ENCODE measurements at places on chromosomes 7 and 10.

DNA sequence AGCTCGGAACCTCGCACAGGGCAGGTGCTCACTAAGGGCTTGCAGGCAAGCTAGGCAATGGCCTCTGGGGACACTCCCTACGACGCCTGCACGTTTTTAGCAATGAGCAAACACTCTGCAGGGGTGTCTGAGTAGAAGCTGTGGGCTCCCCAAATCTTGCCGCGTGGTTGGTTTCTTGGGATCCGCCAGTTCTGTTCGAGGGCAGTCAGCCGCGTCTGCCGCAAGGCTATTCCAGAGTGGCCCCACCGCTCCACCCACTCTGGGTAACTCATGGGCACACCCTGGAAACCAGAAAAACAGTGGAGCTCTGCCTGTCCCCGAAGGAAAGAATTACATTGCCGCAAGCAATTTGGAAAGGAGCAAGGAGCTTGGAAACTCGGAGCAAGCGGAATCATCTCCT lies 189.3 kb upstream of the LYZL2 start:
- no peak for DNase-seq

DNA sequence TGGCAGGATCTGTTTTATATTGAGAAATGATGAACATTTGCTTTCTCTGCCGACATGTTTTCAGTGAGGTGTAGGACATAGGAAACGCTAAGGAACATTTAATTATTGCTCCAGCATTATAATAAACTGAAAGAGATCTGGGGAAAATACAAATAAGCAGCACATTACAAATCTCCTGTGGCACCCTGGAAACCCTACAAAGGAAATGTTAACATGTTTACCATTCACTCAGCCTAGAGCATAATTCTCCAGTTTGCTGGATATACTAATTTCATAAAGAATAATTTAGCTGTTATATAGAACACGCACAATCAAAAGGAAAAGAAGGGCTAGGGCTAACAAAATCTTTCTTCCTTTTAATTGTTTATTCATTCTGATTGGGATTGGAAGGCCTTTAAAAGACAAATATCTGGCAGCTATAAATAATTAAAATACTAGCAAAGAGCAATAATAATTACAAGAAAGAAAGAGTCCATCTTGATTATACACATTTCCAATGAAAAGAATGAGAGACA lies 299.4 kb downstream of the CRPPA start:
- DNase-seq, result no peak

DNA sequence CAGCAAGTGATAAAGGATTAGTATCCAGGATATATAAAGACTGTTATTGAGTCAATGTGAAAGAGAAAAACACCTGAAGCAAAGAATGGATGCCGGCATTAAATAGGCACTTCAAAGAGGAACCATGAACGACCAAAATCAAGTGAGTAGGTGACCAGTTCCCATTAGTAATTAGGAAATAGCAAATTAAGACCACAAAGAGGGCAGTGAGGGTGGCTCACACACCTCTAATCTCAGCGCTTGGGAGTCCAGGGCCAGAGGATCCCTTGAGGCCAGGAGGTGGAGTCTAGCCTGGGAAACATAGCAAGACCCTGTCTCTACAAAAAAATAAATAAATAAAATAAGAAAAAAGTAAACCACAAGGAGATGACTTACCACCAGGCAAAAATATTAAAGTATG lies 1.5 kb upstream of the ANTXRL start:
- no peak for DNase-seq

- DNase-seq, result no peak
These were observed 822 bp downstream of the SAMD9L start for GRCh38 chr7:93147363-93147762.

GRCh38 chr10:10434312-10434711 lies 583.4 kb upstream of the CELF2 start:
- DNase-seq, result no peak

DNA sequence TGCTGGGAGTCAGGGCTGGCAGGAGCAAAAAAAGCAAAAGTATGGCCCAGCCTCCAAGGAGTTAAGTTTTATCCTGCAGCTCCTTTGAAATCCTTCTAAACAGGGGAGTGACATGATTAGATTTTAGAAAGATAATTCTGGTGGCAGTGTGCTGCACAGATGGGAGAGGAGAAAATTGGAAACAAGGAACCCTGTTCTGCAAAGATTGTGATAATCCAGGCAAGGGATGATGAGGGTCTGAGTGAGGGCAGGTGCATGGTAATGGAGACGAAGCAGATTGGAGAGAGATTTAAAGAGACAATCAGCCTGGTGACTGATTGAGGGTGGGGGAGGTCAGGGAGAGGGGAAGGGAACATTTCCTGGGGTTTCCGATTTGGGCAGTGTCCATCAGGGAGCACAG lies 444.7 kb upstream of the PODXL start:
- DNase-seq, result no peak

GRCh38 chr10:88490231-88490980 lies 92.7 kb downstream of the RNLS start:
- DNase-seq, result no peak

GRCh38 chr10:129476431-129476830 lies 9.4 kb downstream of the MGMT start:
- no peak for DNase-seq

- no peak for DNase-seq
These were observed 2.0 kb downstream of the CALY start for GRCh38 chr10:133334503-133335245.

- no peak for DNase-seq
These were observed 113.8 kb upstream of the GLI3 start for GRCh38 chr7:42350801-42351200.

GRCh38 chr10:62063795-62064472 lies 162.4 kb downstream of the ARID5B start:
- DNase-seq, result no peak

DNA sequence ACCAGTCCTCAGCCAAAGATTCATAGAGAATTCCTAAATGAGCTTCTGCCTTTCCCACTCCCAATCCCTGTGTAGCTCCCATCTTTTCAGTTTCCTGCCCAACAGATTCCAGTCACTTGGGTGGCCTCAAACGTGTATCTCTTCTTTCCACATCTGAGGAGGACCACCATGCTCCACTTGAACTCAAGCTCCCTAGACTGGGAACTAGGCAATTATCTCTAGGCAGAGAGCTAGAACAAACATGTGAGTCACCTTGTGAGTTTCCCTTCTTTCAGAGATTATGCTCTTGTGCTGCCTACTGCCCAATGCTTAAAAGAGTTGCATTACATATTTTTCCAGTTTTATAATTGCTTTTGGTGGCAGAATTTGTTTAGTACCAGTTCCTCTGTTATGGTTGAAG lies 178.0 kb downstream of the MDFIC start:
- DNase-seq, result no peak

GRCh38 chr10:121168545-121169216 lies 317.5 kb downstream of the WDR11 start:
- DNase-seq, result no peak

DNA sequence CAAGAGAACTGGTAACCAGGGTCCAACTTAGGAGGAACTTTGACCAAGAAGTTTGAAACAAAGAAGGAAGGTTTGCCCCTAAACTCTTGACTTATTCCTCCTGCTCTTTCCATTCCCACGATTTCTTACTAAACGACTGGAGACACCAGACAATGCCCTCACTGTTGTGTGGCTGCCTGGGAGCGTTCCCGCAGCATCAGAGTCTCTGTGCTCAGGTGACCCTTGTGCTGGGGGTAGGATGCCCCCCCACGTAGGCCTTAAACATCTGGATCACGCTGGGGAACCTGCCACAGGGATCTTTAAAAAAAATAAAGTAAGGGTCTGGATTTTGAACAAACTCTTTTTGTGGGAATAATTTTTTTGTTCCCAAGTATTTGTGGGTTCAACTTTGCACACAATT lies 30.1 kb upstream of the CTBP2 start:
- DNase-seq, result no peak

- DNase-seq, result no peak
These were observed 3.7 kb downstream of the PGAM2 start for GRCh38 chr7:44061645-44062179.

DNA sequence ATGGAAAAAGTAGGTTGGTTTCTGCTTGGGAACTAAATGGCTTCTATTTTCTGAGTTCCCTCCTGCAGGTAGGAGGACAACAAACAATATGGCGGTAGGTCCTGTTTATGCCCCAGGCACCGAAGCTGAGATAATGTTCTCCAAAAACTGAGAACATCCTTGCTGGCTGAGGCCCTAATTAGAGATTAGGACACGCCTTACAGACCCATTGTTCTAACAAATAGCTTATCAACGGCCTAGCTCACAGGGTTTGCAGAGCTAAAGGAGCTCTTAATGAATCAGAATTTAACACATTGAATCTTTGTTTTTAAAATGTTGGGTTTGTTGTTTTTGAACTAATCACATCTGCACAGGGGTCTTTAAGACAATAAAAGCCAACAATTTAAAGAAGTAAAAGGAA lies 37.0 kb downstream of the HTR5A start:
- DNase-seq, result no peak

DNA sequence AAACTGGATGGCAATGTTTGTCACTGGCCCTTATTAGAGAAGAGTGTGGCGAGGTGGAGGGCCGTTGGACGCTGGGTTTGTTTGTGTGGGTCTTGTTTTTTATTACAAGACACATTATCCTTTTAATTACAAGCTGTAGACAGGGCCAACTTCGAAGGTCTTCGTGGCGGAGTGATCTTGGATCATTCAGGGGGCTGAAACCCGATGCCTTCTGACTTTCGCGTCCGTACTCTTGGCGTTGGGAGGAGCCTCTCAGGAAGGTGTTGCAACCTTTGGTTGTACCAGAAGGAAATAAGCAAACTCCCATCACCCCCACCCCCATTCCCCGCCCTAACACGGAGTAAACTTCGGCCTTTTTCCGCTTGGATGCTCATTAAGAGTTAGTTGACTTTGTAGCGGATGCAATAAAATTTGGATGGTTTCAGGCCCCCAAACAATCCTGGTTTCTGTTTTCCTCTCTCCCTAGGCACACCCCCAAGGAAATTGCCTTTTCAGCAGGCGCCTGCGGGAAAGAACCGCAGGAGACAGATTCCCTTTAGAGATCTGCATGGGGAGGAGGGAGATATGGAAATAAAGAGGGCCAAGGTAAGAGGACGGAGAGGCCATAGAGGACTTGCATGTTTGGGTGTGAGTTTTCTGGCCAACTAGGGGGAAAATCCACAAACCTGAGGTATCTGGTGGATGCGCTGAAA lies 294.5 kb upstream of the NFE2L3 start:
- peak; percentile 33 for DNase-seq

DNA sequence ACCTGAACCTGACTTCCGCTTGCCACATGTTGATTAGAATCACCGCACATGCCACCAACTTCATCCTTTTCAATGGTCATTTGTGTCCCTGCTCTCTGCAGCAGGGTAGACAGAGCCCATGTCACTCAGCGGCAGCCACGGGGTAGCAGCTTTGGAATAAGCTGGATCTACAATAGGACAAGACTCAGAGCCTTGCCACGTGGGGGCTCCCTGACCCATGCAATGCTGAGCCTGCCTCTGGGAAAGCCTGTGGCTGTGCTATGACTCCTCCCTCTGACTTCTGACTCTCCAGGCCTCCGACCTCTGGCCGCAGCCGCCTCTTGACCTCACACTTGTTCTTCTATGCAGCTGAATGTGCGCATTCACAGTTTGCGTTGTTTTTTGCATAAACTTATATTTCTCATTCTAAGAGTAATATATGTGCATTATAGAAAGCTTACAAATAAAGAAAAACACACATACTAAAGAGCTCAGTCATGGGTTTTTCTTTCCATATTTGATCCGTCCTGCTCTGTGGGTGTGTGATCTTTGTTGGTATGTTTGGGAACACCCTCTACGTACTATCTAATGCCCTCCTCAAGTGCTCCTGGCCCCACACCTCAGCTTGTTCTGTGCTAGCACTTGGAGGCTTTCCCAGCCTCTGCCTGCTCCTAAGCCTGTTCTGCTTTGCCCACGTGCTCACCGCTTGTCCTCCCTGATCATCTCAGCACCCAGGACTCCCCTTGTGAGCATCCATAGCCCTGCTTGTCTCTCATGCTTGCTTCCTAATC lies 198.0 kb upstream of the MKI67 start:
- DNase-seq, result no peak

GRCh38 chr10:50367732-50368131 lies 116.4 kb upstream of the ASAH2 start:
- no peak for DNase-seq

GRCh38 chr7:132490474-132490873 lies 85.8 kb downstream of the PLXNA4 start:
- no peak for DNase-seq

DNA sequence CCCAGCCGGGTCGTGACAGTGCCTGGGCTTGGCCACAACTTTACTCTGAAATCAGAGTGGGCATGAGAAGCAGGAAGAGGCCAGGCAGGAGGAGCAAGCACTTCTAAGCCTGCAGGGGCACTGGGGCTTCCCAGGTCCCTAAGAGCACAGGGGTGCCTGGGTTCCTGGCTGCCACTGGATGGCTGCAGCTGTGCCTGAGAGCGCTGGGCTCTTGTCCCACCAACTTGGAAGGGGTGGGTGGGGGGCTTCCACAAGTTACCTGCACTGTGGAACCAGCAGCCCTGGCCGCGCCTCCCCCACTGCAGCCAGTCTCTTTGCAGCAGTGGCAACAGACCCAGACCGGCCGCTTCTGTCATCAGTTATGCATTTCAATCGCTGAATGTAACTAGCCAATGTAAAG lies 434.7 kb upstream of the GRM3 start:
- DNase-seq, result no peak

DNA sequence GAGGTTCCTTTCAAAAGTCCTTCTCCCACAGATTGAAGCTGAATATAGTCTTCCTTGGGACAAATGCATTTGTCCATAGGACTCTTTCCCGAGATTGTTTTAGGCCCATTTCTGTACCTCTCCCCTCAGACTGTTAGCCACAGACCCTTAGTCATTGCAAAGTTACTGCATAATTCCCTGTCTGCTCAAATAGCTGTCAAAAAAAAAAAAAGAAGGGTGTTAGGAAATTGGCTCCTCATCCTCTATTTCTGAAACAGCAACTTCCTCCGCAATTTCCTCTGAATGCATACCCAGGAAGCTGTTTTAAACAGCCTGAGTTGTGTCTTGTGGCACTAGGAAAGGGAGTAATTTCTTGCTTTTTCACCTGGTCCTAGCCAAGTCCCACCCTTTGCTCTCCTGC lies 5.4 kb downstream of the LRRC4 start:
- DNase-seq, result no peak

DNA sequence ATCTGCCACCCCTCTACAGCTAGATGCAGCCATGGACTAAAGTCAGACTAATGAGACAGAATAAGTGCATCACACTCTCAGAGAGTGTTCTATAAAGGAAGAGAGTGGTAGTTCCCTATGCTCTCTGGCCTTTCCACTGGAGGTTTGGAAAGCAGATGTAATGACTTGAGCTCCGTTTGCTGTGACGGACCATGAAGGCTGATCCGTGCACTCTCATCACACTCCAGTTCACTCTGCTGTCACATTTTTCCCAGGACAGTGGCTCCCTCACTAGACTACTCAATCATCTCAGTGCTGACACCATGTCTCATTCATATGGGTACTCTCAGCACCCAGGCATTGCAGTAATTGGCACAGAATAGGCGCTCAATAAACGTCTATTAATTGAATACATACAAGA lies 20.4 kb downstream of the TRDMT1 start:
- no peak for DNase-seq

GRCh38 chr10:83921984-83922860 lies 217.1 kb upstream of the GHITM start:
- DNase-seq, result no peak
